ENCODE measurements at places on chromosomes 6 and 20.
A peak's percentile ranks its signal among the peaks of the same experiment; 100 is the strongest.

DNA sequence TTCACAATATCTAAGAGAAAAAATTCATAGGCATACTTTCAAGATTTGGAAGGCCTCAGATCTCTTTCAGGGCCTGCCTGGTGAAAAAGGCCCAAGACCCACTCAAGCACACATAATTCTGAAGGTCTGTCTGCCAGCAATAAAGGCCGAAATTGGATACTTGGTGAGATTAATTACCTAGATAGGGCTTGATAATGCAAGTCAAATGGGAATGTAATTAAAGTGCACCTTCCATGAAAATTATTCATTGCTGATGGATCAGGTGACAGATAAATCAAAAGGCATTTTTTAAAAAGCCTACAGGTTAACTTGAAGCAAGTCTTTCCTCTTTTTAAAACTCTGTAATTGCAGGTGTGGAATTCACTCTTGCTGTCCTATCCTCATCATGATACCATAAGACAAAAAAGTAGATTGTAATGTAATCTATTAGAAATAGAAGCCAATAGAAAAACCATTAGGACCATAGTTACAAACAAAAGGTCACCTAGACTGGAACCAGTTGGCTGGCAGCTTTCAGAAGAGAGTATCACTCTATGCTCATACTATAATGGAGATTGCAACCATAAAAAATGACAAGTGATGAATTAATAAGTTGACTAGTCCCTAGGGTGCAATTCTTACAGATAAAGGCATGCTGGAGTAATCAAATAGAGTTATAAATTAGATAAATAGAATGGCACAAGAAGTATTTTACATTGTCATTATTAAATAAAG is 77.3 kb downstream of the EPHA7 start:
- DNase-seq, result no peak

GRCh38 chr6:36387440-36388303 is at the start of gene ETV7:
Gene ETV7 (minus strand): TSS chr6:36387669. CDS start chr6:36387541, 128 bp downstream.
- peak; percentile 90 for DNase-seq

- DNase-seq, result no peak
Observed at GRCh38 chr6:34485321-34486060, 19.6 kb downstream of the PACSIN1 start.

DNA sequence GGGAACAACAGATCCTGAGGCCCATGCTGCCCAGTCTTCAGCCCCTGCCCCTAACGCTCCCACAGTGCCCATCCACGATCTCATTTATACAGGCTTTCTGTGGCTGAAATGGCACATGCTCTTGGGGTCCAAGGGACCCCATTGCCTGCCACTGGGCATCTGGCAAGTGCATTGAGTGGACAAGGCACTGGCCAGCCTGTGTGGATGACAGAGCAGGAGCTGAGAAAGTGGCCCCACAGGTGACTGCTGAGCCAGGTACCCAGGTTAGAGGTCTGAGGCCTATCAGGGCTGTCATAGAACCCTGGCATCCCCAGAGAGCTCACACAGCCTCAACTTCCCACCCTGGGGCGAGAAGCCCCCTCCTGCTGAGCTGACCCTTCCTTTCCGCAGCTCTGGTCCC is 86.0 kb upstream of the NXT1 start:
- DNase-seq, result no peak

GRCh38 chr6:154247119-154247861 is 109.3 kb downstream of the IPCEF1 start:
- DNase-seq, result peak; percentile 69

DNA sequence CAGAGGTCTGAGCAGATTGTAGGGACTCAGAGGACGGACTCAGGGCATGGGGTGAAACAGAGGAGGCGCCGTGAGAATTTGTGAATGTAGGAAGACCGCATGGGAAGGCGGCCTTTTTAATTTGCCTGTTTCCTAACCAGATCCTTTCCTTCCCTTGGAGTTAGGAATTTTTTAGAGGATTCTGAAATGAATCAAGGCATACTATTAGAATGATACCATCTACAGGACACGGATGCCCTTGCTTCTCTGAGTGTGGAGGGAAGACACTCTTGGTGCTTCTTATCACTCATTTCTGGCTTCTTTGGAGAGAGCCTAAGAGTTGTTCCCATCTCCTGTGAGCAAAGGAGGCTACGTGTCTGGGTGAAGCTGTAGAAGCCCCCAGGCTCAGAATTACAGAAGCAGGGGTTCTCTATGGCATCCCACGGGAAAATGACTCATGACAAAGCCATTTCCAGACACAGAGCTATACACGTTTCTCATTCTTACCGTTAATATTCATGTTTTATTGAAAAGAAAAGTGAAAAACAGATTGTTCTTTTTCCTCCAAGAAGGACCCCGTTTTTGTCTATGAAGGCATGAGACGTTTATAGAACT is 148.5 kb downstream of the EDN3 start:
- DNase-seq, result no peak

DNA sequence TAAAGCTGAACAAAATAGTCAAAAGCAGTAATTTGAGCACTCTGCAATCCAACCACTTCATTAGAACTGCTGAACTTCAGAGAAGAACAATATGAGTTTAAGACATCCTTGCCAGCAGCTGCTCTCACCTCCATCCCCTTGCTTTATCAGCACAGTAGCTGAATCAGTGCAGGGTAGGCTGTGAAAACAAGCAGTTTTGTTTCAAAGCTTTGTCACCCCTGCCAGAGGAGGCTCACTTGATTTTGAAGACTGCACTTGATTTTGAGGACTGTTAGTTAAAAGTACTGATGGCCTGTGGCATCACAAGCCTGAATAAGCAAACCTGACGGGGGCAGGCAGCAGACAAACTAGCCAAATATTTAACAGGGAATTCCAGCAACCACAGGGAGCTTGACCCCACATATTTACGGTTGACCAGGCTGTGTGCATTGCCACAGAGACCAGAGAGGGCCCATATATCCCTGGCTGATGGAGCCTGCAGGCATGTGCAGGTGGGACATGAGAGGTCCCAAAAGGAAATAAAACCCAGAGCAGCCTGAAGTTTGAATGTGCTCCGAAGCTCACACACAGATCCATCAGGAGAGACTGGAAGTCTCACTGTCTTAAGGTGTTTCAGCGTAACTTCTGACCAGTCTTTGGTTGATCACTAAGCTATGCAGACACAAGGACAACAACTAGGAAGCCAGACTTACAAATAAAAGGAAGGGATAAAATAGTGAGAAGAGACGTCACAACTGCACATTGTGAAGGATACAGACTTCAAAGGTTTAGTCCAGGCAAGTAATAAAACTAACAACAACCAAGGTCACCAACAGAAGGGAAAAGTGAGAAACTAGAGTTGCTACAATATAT is 97.4 kb downstream of the PDSS2 start:
- no peak for DNase-seq

GRCh38 chr6:35810971-35811698 is 6.0 kb downstream of the LHFPL5 start:
- DNase-seq, result no peak

DNA sequence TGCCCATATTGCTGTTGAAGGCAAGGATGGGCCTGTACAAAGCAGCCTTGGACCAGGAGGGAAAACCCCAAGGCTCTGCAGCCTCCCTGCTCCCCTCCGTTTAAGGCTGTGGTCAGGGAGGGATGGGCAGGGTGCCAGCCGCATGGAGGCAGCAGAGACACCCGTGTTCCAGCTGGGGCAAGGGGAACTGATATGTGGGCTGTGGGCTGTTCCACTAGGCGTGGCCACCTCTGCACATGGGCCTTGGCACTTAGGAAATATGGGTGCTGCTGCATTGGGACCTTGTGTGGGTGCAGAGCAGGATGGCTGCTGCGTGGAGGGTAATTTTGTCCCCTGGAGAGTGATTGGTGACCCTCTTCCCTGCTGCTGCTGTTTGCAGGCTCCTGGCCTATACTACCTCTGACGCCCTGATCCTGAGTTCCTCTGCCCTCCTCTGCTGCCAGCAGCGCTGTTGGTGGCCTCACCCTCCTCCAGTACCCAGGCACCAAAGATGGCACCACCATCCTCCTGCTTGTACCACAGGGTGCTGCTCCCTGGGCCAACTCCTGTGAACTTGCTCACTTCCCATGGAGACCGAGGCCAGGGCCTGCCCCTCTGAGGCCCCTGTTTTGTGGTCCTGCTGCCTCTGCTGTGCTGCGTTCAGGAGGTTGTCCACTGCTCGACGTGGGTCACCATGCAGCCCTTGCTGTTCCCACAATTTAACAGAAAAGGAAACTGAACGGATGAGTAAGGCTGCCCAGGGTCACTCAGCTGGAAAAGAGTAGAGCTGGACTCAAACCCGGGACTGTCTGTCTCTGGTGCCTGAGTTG is 35.3 kb downstream of the PANK2 start:
- no peak for DNase-seq

DNA sequence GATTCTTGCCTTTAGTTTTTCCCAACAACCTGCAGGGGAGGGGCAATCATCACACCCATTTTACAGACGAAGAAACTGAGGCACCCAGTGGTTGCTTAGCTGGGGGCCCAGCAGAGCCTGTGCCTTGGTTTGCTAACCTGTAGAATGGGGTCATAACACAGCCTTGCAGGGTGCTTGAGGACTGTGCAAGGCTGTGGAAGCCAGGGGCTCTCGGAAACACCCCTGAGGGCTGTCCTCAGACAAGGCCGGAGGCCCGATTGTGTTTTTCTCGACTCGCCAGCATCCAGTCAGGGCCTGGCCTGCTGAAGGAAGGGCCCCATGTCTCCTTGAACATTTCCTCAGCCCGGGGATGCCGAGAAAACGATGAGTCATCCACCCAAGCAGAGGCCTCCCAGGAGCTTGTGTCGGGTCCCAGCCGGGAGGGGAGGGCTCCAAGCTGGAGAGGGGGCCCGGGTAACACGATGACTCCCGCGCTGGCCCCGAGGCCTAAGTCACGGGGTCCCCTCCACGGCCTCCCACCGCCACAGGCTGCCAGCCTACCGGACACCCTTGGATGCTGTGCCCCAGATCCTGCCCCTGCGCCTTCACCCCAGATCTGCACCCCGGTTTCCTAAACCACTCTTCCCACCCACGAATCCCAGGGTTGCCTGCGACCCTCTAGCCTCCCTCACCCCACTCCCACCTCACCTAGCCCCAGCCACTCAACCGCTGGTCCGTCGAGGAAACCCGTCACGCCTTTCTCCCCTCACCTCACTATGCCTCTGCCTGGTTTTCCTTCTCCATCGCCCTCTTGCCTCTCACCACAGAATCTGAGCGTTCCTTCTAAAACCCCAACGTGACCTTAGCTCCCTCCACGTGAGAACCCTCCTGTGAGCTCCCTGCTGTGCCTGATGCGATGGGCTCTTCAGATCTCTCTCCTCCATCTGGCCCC is 10.6 kb downstream of the NOL4L start:
- DNase-seq, result no peak

GRCh38 chr6:90859612-90860011 is 272.7 kb upstream of the MAP3K7 start:
- no peak for DNase-seq

GRCh38 chr20:1477896-1478490 is 11.3 kb upstream of the NSFL1C start:
- DNase-seq, result no peak

DNA sequence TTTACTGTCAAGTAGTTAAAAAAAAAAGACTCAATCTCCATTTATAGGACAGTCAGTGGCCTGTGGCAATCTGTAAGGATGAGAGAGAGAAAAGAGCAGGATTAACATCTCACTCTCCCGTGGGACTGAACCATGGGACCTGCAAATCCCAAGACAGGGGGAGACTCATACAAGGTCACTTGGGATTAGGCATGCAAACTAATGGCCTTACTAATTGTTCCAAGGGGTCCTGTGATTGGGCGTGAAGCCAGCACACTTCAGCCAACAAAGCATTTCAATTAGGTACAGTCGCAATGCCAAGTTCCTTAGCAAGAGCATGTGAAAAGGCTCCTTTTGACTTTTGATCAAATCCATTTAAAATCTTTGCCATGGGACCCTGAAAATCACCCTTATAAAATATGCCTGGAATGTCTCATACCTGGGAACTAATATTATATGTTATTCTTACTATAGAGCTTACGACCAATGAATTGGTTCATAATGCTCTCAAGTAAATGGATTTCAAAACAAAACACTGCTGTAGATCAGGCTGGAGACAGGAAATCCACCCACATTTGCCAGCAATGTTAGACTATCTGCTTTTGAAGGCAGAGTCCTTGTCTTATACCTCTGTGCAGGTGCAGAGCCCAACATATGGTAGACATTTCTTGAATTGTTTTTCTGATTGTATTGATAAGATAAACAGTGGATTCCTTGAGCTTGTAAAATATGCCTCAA is 412.5 kb downstream of the GJA1 start:
- DNase-seq, result no peak

GRCh38 chr20:32872266-32872665 is 13.5 kb downstream of the EFCAB8 start:
- DNase-seq, result no peak

DNA sequence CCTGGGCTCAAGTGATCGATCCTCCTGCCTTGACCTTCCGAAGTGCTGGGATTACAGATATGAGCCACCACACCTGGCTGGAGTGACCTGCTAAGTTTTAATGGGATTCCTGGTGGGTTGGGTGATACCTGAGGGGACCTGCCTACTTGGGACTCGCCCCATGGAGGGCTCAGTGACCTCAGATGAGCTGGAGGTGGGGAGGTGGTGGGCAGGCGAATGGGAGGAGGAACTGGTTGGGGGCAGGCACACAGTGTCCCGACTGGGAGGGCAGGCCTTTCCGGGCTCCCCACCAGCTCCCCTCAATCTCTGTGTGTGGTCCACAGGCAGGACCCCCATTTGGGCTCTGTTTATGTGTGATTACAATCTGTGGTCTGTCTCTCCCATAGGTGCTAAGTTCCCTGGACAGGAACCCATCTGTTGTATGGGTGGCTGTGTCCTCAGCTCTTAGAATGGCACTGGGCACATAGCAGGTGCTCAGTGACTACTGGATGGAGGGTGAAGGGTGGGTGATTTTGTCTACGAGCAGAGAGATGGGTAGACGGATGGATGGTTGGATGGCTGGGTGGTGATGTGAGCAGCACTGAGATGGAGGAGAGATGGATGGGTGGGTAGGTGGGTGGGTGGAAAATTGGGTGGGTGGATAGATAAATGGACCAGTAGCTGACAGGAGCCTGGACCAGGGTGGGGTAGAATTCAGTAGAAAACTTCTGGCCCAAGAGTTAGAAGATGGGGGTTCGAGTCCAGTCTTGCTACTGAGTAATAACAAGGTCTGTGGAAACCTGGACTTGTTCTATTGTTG is 23.8 kb downstream of the CEBPB start:
- no peak for DNase-seq

- no peak for DNase-seq
Observed at GRCh38 chr6:18363746-18364145, 23.4 kb upstream of the RNF144B start.

GRCh38 chr6:45378334-45378926 is 696 bp upstream of the SUPT3H start:
- no peak for DNase-seq

Measured in natural killer cell treated with Interleukin-12 subunit alpha and Interleukin-12 subunit beta and Interleukin-15 and Interleukin-18, amount 100 ng/mL, for 72 hours (primary cell).